ENCODE measurements at places on chromosomes 4 and X.
A peak's percentile ranks its signal among the peaks of the same experiment; 100 is the strongest.

DNA sequence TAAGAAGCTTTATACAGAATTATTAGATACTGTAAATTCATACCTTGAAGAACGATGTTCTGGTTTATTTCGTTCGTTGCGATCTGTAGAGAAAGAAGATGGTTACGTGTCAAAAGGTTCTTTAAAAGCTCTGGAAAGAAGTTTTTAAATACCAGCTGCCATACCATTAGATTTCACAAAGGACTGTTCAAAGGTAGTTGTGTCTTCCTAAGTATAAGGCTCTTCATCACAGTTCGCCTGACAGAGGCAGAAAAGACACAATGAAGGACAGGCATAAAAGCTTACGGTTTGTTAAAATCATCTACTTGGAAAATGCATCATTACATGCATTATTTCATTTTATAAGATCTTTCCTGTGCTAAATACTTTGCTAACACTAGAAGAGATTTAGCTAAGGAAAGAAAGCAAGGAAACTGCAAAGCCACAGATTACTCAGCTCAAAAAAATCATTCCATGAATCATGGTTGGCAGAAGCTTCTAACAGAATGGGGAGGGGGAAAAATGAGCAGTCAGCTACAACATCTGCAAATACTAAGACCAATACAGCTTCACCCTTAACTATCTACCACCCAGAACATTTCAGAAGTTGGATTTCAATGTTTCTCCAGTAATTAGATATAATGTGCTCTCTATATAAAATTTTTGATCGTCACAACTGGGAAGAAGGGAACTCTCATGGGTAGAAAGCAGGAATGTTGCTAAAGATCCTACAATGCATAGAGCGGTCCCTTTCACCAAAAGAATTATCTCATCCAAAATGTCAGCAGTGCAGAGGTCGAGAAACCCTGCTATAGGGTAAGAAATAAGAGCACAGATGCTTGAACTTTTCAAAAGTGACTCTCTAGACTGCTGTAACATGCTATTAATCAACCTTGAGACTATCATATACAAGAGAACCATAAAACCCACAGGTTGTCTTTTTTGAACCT lies 50.7 kb upstream of the PRSS48 start:
- peak; percentile 85 for DNase-seq

DNA sequence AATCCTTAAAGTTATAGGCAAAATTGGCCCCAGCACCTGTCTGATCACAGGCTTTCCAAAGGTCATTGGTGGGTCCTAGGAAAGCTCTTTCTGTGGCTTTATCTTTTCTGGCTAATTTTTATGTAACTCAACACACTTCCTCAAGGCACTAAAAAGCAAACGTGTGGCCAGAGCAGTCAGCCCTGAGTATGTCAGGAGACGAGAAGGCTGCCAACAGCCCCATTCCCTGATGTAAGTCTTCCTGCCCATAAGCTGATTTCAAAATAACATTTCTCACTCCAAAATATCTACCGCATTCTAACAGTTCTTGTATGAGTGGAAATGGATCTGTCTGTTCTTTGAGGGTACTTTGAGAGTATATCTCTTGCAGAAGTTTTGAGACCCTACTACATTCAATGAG lies 25.5 kb upstream of the FUNDC1 start:
- DNase-seq = no peak

DNA sequence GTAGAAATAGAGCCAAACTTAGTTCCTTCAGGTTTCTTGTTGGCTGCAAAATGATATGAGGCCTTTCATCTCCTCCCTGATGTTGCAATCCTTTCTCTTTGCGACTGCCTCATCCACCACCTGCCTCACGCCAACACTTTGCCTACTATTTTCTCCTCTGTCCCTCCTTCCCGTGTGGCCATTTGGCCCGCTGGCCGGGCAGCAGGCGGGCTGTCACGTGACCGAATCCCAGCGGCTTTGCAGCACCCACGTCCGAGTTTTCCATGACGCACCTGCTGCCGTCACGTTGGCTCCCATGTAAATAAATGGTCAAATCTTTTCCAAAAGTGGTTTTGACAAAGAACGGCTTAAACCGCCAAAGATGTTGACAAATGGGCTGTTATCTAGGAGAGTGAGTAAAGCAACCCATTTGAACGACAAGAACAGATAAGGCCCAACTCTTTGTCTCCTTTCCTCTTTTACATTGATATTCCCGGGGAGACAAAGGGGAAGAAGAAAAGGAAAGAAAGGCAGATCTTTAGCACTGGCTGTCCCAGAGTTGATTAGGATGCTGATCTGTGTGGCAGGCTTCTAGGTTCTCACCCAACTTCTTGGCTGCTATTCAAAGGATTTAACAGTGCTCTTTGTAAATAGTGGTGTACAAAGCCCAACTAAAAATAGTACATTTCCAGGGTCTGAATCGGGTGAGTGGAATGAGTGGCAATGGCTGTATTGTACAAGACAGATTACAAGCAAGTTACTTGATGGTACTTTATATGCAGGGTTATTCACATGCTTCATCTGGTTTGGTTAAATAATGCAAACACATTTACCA lies 174.2 kb upstream of the JADE1 start:
- DNase-seq = peak; percentile 48

DNA sequence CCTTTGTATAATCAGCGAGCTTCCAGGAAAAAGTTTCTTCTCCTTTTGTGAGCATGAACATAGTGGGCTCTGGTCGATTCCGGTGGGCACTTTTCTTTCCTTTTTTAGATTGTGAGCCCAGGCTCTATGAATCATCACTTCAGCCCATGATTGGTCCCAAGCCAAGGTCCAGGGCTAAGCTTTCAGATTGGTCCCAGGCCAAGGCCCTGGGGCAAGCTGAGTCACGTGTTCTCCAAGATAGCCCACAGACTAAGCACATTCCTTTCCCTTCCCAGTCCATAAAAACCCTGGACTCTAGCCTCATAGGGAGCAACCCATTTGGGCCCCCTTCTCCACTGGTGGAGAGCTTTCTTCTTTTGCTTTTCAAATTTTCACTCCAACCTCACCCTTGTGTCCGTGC lies 430.5 kb downstream of the NAP1L3 start:
- DNase-seq = no peak

GRCh38 chrX:110734271-110734670 lies 61.3 kb downstream of the CHRDL1 start:
- no peak for DNase-seq

- no peak for DNase-seq
Measured at GRCh38 chrX:110415440-110416170, 57.0 kb downstream of the RTL9 start.

Measured in mesenchymal stem cell (in vitro differentiated cells and primary cell).